Lower leg skin (tissue), 4 donors: ENCODE measurements at places on chromosomes 6 and 20.

DNA sequence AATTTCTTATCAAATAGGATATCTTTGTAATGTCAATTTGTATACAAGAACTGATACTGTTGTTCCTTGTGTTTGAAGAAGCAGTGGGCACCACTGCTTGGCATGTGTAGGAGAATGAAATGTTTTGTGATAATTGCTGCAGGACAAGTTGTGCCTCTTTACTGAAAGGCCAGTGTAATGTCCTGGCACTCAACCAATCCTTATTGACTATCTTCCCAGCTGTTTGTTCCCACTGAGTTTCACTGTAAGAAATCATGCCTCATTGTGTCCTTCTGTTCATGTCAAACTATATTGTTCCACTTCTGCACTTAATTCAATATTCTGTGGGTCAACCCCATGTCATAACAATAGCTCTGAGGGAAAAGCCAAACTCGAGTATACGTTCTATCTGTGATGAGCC lies 136.1 kb upstream of the FAM83B start:
- no peak for DNase-seq

DNA sequence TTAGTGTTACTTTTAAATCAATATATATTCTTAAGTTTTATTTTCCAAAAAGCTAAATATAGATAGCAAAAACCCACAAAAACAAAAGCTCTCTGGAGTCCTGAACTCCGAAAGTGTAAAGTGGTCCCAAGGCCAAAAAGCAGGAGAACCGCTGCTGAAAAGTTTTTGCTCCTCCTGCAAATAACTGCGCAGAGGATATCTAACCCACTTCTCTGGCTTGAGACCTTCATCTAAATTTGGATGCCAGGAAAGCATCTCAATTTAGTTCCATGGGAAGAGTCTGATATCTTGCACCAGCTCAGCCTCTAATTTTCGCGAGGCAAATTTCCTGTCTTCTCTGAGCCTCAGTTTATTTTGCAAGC lies 523 bp downstream of the MRPS10 start:
- no peak for DNase-seq

- no peak for DNase-seq
Measured at GRCh38 chr20:62846166-62846890, 15.3 kb downstream of the TCFL5 start.

DNA sequence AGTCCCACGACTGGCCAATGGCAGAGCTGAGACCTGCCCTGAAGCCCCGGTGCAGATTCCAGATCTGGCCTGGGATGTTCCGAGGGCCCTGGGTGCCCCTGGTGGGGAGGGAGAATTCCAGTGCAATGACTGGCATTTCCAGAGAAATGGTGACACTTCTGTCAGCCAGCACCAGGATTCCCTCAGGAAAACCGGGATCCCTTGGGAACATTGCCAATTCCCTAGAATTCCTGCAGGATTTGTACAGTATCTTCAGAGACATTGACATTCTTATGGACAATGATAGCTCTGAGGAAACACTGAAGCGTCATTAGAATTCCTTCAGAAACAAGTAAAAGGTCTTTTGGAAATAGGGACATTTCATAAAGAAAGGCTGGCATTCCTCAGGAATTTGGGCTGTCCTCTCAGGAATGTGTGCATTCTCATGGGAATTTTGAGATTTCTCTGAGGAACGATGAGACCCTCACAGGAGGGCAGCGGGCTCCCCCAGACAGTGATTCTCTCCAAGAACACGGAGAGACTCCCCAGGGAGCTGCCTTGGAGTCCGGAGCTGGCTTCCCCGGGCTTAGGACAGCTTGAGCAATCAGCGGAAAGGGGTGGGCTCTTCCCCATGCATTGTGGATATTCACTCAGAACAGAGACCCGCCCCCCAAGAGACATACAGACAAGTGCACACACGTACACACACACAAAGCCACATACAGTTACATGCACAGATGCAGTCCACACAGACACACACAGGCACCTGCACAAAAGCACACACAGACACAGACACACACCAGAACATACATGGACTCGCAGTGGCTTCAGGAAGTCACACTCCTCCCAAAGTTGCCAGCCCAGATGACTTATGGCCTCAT lies 35.2 kb upstream of the BPIFA2 start:
- DNase-seq = no peak

- DNase-seq = no peak
Measured at GRCh38 chr20:4633780-4634179, 87.9 kb upstream of the PRND start.

DNA sequence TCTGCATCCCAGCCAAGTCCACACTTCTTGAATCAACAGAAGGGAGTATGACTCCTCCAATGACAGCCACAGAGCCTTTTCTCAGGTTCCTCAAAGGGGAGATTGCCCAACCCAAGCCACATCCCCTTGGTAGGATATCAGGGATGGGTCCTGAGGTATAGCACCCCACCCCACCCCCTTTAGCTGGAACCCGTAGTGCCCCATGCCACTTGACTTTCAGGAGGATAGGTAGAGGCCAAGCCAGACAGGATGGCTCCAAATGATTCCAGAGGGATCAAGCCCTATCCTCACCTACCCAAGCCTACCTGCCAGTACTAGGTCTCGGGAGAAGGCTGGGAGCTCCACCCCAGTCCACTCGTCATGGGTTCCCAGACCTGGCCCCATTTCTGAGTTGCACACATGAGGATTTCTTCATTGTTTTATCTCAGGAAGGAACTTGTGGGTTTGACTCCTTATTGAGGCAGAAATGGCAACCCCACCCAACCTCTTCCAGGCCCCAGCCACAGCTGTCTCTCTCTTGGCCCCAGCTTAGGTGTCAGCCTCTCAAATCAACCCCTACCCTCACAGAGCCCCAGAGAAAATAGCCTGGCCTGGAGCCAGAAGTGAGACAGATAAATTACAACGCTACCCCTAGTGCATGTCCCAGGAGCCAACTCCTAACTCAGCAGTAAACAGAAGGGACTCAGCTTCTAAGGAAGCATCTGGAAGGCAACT lies 3.6 kb downstream of the CCND3 start:
- no peak for DNase-seq

DNA sequence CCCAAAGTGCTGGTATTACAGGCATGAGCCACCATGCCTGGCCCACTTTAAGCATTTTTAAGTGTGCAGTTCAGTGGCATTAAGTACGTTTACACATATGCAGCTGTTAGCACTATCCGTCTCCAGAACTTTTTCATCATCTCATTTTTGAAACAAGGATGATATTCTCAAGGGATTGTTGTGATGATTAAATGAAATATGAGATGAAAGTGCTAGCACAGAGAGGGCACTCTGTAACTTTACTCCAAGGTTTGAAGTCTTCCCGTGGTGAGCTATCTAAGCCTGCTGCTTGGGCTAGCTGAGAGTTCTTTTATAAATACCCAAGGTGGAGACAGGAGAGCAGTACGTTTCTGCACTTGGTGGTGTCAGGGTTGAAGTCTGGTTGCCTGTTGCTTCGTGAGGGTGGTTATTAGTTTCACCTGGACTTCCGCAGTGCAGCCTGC lies 6.6 kb downstream of the TM9SF4 start:
- peak; percentile 18 for DNase-seq

GRCh38 chr6:160031442-160031841 lies 62.6 kb downstream of the IGF2R start:
- no peak for DNase-seq

DNA sequence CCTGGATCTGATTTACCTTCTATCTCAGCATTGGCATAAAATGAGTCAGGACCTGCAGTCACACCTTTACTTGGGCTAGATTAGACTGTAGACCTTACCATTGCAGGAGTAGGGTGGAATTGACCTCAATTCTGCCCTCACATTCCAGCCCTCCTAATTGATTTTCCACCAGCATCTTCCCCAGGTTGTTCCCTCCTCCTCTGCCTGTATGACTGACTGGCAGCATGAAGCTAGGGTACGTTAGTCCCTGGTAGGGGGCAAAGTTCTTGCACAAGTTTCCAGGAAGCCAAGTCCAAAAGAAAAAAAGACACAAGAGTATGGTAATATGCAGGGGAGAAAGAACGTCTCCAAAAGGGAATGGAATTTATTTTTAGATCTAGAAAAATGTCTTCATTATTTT lies 225.6 kb upstream of the FLRT3 start:
- DNase-seq = no peak

GRCh38 chr6:144749263-144749662 lies 464.1 kb downstream of the UTRN start:
- no peak for DNase-seq

DNA sequence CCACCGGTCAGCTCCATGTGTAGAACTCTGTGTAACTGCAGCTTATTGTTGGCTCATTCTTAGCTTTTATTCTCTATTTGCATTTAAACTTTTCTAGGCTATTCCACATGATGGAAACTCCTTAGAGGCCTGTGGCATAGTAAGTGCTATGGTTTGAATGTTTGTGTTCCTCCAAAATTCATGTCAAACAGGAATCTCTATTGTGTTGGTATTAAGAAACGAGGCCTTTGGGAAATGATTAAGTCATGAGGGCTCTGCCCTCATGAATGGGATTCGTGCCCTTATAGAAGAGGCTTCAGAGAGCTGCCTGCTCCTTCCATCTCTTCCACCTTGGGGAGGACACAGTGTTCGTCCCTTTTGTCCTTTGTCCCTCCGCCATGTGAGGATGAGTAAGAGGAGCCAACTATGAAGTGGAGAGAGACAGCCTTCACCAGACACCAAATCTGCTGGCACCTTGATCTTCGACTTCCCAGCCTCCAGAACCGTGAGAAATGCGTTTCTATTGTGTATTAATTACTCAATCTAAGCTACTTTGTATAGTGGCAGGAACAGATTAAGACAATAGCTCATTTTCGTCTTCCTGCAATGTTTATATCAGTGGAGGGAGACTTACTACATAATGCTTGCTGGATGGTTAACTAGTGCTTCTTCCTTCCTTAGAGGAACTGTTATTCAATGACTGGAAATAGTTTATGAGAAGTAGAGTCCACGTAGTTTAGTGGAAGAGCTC lies 361.1 kb downstream of the FARS2 start:
- no peak for DNase-seq

DNA sequence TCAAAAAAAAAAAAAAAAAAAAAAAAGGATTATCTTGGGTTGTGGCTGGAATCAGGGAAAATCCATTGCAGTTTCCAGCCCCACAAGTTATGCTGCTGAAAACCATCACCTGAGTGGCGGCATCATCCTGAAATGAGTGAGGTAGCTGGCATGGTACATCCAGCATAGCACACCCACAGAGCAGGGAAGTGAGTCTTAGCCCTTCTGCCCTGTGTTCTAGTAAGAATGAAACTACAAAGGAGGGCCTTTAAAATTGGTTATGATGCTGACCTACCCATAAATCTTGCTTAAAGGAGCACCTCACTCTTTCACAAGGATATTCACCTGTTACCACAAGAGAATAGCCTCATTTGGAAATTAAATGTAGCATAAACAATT lies 119.2 kb downstream of the NFATC2 start:
- DNase-seq = no peak

- no peak for DNase-seq
Measured at GRCh38 chr6:43917878-43918382, 147.9 kb downstream of the VEGFA start.

- no peak for DNase-seq
Measured at GRCh38 chr20:62494980-62495748, 19.4 kb upstream of the GATA5 start.

DNA sequence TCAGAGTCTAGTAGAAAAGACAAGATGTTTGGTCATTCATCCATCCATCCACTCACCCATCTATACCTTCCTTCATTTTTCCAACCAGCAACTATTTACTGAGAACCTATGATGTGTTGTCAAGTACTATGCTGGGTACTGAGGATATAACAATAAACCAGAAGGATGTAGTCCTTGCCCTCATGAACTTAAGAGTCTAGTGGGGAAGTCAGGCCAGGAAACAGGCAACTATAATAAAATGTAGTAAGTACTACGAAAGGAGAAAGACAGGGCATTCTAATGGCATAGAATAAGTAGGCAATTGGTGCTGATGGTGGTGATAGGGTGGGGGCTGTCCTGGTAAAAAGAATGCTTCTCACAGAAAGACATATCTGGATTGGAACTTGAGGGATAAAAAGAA lies 245.7 kb downstream of the BTBD9 start:
- no peak for DNase-seq

DNA sequence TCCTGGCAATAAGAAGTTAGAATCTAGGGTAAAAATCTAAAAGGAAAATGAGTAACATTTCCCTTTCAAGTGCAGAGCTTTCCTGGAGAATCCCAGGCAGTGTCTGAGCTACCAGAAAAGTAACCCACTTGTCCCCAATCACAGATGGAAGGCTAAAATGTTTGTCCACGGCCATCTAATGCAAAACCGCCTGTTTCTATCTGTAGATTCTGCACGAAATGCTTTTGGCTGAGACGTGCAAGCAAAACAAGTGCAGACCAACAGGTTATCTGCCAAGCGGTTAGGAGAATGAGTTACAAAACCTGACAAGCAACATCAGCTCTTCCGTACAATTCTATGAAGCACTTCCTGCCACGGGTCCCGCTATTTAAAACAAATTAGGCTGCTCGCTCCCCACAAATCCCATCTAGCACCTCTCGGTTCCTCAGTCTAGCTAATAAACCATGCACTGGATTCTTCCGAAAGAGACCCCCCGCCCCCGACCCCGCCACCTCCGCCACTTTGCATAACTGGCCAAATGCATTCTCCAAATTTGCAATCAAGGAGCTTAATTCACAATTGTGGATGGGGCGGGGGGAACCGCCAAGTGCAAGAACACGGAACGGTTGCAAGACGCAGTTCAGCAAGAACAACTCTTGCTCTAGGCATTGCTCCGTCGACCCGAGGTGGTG lies 1.4 kb downstream of the ELOVL5 start:
- no peak for DNase-seq

GRCh38 chr6:36853325-36853724 lies 14.1 kb upstream of the CPNE5 start:
- DNase-seq = peak; percentile 56

DNA sequence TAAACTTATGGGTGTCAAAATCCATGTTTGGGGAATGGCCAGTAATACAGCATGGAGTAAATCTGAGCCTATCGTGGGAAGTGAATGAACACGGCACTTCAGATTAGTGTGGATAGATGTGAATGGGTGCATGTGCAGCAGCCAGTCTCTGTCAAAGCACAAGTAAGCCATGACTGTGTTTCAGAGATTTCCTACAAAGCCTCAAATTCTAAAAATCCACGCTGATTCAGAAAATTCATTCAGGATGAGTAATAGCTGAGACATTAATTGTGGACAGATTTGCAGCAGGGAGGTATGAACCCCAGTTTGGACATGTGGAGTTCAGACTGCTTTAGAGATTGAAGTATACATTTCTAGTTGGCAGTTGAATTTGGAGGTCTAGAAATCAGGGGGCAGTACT lies 115.1 kb downstream of the QKI start:
- no peak for DNase-seq

GRCh38 chr20:50291254-50292078 lies 100.8 kb downstream of the CEBPB start:
- no peak for DNase-seq

DNA sequence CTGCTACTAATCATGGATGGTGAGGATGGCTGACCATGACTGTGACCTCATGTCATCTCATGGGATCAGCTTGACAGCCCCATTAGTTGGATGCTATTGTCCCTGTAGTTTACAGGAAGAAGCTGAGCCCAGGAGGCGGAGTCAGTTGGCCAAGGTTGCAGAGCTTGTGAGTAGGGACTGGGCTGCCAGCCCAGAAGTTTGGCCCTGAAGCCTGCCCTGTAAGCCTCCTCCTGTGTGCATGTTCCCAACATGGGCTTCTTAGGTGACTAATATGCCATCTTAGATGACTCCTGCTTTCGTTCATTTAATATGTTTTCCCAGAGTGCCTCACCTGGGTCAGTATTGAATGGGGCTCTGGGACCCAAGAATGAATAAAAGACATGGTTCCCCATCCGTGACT lies 6.9 kb downstream of the EDN3 start:
- no peak for DNase-seq

GRCh38 chr6:132768051-132768517 lies 10.4 kb upstream of the VNN2 start:
- no peak for DNase-seq

- no peak for DNase-seq
Measured at GRCh38 chr6:105964979-105965760, 121.0 kb upstream of the PRDM1 start.
